ENCODE measurements at places on chromosomes 3 and 15. TPM values are rescaled to one million over a fixed set of nuclear protein-coding genes. Genes with fewer than 3 reads are reported as not detected.

Gene BLM
- total RNA-seq, result 1.3 TPM

Gene ACSBG1
- not detected for total RNA-seq

Gene FEZF2
- not detected for total RNA-seq

DNA sequence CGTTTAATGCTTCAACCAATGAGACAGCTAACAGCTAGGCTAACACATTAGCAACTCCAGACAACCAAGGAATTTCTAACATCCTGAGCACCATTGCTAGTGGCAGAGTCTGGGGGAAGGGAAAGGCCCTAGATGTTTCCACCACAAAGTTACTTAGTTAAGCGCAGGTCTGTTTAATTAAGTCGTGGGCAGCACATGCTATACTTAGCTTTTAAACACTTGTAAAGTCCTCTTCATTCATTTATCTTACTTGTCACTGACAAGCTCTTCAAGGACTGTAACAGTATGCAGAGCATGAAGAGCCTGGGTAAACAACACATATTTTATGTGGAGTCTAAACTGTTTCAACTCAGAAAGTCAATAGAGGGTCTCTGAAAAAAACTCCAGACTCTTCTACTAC is 221.1 kb upstream of the WNT5A start:
- no peak for DNase-seq
- H3K4me1 ChIP-seq, result no peaks in the 10 kb centered on the region
- H3K27me3 ChIP-seq, result no peaks in the 10 kb centered on the region

- H3K4me3 ChIP-seq, result no peak overlapping the region
- DNase-seq, result no peak
- no peak overlapping the region for H3K27ac ChIP-seq
- H3K27me3 ChIP-seq, result no peaks in the 10 kb centered on the region
- H3K4me1 ChIP-seq, result peaks cover 8% of the 10 kb centered on the region
- H3K36me3 ChIP-seq, result no peaks in the 10 kb centered on the region
Observed at GRCh38 chr3:119261055-119261454, 20.4 kb upstream of the B4GALT4 start.

GRCh38 chr3:172982736-172983364 is 158.2 kb downstream of the SPATA16 start:
- no peak for DNase-seq
- no peaks in the 10 kb centered on the region for H3K36me3 ChIP-seq
- H3K4me3 ChIP-seq, result no peak overlapping the region
- H3K27ac ChIP-seq, result no peak overlapping the region
- H3K4me1 ChIP-seq, result no peaks in the 10 kb centered on the region

GRCh38 chr15:70820214-70820613 is 33.7 kb downstream of the LARP6 start:
- H3K36me3 ChIP-seq, result no peaks in the 10 kb centered on the region
- no peak overlapping the region for H3K27ac ChIP-seq
- H3K4me3 ChIP-seq, result no peak overlapping the region
- no peaks in the 10 kb centered on the region for H3K27me3 ChIP-seq
- peaks cover 11% of the 10 kb centered on the region for H3K4me1 ChIP-seq

DNA sequence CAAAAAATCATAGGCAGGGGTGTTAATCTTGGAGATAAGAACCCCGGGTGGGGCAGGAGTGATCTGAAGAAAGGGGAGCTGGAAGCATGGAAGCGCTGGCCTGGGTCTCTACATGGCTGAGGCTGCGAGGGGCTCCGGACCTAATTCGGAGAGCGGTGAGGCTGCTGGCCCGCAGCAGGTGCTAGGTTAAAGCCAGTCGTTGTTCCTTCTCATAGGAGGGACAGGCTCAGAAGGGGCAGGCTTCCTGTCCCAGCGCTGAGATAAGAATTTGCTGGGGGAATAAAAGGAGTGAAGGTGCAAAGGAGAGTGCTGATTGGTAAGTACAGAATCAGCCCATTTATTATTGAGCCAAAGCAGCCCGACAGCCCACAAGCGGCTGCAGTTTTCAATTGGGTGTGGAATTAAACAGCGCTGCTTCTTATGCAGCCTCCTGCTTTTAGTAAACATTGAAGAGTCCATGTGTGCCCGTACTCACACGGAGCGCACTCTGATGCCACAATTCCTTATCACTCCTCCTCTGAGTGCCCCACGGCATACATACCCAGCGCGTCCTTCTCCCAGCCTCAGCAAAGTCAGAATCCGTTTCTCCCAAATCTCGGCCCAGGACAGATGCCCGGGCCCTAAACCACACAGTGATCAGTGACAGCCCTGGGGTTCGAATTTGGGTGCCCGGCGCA is 17.1 kb downstream of the CHST13 start:
- DNase-seq, result peak; percentile 4
- H3K27ac ChIP-seq, result no peak overlapping the region
- no peaks in the 10 kb centered on the region for H3K36me3 ChIP-seq

DNA sequence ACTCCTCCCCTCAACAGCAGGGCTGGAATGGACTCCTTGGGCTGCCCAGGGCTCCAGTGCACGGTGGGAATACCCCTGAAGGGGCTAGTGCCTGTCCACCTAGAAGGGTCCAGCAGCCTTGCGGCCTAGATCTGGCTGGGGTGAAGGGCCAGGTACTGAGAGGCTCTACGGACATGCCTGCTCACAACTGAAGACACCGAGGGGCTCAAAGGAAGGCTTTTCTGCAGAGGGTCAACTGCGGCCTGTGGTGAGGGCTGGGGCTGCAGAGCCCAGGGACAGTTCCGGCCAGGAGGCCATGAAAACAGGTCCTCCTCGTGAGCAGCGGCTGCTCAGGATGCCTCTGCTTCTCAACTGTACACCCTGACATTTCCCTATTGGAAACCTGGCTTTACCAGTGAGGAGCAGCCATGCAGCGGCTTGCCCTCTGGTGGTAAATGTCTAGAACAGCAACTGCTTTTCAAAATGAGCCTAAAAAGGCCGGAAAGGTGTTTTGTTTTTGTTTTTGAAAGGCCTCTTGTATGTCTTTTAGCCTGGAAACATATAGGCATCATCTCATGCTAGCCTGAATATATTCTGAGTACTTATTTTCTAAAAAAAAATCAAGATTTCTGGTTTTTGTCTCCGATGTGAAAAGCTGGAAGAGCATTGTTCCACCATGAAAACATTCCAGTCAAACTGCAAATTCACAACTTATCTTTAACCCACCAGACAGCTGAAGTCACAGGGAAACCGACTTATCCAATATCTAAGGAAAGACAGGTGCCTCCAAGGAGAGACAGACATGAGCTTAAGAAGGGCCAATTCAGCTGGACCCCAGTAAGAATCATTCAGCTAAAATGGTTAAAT is 163.4 kb downstream of the KLF13 start:
- H3K4me1 ChIP-seq, result peaks cover 29% of the 10 kb centered on the region
- H3K4me3 ChIP-seq, result no peak overlapping the region
- no peaks in the 10 kb centered on the region for H3K27me3 ChIP-seq
- H3K36me3 ChIP-seq, result no peaks in the 10 kb centered on the region

DNA sequence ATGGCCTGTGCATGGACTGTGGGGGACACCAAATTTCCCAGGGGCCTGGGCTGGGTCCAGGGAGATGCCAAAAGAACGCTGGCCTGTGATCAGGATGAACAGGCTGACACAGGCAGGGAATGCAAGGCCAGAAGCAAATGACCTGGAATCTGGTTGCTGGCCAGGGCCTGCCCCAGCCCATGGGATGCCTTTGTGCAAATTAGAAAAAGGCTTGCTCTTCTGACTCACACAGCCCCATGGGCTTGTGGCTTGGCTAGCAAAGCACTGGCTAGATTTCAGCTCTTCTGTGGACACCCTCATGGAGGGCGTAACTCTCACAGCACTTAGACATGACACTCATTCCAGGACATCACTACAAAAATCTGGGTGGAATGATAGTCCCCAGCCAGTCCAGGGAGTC is 356.0 kb downstream of the SHQ1 start:
- no peak overlapping the region for H3K4me3 ChIP-seq
- no peak overlapping the region for H3K27ac ChIP-seq
- peaks cover under 1% of the 10 kb centered on the region for H3K4me1 ChIP-seq
- DNase-seq, result peak; percentile 26

Measured in body of pancreas (tissue), 4 donors.